Body of pancreas (tissue), 4 donors: ENCODE measurements at places on chromosomes 12 and 14.

DNA sequence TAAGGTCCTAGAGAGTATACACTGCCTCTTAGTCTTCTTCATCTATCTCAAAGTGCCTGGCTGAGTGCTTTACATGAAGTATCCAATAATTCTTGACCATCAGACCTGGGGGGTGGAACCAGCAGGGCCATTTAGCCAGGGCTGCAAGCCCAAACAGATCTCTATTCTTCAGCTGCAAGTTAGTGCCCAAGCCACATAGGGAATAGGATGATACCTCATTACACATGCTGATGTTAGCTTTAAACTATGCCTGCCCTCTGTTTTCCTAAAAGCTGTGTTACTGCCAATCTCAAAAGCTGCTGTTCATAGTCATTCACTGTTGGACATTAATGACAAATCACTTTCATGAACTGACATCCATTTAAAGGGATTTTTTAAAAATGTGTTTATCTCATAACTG is 16.7 kb upstream of the IFNG start:
- no peak for DNase-seq

DNA sequence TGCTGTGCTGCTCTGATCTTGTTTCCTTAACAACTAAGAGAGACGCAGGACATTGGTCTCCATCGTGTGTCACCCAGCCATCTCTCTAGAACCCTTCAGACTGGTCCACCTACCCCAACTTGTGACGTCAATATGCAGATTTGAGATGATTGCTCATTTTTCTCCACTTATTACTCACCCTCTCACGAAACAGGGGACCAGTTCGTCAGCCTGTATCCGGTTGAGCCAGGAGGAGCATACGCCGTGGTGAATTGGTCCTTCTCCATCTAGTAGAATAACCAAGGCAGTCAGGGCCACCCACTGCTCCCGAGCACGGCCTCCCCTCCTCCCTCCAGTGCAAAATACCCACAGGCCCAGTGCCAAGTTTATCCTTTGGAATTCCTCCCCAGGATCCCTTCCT is 36.2 kb upstream of the FBXO21 start:
- DNase-seq = no peak

DNA sequence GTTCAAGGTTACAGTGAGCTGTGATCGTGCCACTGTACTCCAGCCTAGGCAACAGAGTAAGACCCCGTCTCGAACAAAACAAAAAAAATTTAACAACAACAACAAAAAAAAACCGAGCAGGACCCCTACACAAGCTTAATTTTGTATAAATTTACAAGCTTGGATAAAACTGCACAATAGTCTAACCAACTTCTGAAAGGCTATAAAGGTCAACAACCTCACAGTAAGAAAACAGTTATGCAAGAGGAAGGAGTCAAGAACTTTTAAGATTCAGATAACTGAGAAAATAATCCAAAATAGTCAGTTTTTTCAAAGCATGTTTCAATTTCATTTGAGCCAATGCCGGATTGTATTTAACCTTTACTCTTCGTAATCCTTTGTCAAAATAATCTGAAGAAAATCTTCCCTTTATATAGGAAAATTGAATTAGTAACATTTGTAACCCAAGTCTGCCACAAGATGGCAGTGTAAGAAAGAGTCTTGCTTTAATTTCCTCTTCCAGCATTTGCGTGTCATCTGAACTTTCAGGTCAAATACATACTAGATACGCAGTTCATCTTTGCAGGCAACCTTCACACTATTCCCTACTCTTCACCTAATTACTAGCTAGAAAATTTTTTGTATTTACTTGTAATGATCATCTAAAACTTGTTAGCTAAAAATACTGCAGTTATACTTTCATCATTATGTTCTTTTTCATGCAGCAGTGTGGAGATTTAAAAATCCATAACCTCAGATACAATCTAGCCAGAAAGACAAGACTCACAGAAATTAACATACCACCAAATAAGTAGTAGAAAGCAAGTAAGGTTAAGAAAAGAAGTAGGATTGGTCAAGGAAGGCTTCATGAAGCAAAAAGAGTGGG is 5.8 kb downstream of the CCNB1IP1 start:
- no peak for DNase-seq

DNA sequence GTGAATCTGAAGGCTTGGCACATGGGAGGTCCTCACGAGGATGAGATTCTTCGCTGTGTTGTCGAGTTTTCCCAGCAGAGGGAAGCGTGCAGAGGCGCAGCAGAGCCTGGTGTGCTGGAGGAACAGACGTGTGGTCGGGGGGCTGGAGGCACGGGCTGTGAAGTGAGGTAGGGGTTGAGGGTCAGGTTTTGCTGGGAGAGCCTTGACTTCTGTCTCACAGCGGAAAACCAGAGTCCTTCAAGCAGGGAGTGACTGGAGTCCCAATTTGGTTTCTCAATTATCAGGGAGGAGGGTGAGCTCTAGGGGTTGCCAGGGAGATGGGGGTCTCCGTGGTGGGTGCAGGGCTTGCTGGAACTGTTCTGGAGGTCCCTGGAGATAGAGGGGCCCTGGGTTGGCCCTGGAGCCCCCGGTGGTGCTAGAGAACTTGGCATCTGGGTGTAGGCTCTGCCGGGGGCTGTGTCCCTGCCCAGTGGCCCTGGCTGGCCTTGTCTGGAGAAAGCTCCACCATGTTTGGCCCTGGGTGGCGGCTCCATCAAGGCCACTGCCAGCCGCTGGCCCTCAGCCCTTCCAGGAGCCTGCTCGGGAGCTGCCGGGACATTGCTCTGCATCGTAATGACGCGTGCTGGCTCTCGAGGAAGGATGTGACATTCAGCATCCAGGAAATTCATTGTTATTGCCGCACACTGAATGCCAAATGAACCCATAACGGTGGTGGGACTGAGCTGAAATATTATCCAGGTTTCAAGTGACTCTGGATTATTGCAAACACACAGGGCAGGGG is 215.7 kb downstream of the KIF26A start:
- peak; percentile 10 for DNase-seq

DNA sequence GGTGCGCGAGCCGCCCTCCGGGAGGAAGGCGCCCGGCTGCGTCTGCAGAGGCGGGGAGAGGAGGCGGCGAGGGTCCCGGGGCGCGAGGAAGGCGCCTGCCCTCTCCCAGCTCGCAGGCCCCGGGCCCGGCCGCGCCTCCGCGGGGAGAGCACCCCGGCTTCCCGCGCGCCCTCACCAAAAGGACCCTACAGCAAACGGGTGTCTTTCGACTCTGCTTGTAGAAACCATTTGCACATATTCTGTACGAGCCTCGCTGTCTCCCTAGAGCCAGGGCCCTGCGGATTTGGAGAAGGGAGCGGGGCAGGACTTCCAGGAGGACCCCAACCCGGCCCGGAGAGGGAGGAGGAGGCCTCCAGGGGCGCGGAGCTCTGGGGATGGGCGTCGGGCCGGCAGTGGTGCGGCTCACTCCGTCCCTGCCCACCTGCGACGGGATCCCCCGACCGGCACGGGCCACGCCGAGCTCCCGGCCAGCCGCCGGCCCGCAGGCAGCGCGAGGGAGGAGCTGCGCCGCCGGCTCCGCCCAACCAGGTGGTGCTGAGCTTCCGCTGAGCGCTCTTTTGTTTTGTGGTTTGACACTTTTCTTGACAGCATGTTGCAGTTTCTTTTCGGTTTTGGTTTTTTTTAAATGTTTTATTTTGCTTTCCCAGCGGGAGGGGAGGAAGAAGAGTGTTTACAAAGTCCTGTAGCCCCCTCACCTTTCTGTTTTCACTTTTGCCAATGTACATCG is 103.3 kb upstream of the FKBP4 start:
- no peak for DNase-seq

DNA sequence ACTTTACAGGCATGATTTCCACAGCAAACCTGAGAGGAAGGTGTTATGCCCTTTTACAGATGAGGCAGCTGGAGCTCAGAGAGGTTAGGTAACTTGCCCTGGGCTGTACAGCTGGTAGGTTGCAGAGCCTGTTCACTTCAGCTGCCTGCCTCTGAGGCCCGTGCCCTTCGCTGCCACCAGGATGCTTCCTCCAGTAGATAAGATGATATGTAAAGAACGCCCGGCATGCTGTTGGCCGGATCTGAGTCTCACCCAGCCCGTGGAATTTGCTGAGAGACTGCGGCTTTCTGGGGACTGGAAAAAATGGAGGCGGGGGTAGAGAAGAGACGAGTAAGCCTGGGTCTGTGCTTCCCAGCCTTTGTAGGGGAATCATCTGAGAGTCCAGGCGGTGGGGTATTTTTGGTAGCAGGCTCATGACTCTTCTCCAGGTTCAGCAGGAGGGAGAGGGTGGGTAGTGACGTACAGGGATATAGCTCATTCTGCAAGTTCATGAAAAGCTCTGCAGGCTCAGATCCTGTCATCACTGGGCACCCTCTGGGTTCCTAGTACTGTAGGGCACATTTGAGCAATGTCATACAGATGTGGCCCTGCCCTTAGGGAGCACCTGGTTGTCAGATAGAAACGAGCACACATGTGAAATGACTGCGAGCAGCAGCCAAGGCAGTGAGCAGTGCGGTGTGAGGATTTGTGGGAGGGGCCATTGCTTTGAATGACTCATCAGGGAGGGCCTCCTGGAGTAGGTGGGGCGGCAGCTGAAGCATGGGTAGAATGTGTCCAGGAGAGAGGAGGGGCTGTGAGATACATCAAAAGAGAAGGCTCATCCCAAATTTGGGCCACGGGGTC is 159.4 kb downstream of the TSPAN9 start:
- no peak for DNase-seq

- no peak for DNase-seq
Observed at GRCh38 chr14:29893989-29894388, 33.7 kb downstream of the PRKD1 start.

DNA sequence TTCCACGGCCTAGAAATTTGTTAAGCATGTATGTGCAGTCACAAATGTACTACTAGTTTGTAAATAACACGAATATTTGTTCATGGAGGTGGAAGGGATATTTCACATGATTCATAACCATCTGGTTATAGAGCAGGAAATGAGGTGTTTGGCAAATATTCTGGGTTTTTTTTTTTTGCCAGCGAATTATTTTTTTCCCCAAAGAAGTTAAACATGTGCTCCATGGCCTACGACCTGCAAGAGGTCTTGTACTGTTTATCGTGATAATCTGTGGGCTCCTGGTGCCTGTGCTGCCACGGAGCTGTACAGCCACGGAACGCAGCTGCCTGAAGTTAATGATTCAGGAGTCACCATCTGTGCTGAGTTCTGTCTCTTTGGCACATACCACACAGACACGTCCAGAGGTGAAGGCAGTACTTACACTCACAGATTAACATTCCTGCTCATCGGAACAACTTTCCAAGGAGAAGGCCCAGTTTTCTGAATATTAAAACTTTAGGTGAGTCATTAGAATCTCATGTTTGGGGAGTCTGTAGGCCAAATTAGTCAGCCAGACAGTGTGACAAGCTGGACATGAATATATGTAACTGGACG is 156.3 kb downstream of the TMX1 start:
- peak; percentile 37 for DNase-seq

DNA sequence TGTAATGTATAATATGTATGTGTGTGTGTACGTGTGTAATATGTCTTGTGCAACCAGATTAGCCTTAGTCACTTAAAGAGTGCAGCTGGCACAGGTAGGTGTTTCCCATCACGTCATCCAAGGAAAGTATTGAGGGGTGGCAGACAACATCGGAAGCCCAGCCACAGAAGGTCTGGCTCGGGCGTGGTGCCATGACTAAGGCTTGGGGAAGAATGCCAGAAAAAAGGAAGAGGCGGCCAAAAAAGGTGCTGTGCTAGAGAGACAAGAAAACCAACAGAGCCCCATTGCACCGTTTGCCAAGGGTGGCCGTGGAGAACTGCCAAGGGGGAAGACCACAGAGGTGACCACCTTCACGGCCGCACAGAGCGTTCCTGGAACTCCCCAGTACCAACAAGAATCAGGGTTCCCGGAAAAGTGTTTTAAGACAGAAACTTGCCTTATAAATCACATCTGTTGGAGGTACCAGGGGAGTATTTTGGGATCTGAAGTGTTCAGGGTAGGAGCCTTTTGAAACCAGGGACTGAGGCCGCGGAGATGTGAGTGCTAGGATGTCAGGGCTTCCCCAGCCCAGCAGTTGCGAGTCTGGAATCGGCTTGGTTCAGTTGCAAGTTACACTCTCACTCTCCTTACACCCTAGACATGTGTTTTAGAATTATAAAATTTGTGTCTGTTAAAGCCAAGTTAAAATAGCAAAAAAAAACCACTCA is 131.2 kb upstream of the DYRK2 start:
- peak; percentile 76 for DNase-seq

GRCh38 chr12:7892186-7892980 is 19.7 kb upstream of the SLC2A14 start:
- DNase-seq = no peak

GRCh38 chr12:130162267-130162666 is at the start of gene FZD10:
Gene FZD10 (plus strand): TSS chr12:130162464. CDS start chr12:130162943, 479 bp downstream.
- DNase-seq = peak; percentile 56

- DNase-seq = no peak
Observed at GRCh38 chr14:76473481-76474263, 97.7 kb downstream of the ESRRB start.

DNA sequence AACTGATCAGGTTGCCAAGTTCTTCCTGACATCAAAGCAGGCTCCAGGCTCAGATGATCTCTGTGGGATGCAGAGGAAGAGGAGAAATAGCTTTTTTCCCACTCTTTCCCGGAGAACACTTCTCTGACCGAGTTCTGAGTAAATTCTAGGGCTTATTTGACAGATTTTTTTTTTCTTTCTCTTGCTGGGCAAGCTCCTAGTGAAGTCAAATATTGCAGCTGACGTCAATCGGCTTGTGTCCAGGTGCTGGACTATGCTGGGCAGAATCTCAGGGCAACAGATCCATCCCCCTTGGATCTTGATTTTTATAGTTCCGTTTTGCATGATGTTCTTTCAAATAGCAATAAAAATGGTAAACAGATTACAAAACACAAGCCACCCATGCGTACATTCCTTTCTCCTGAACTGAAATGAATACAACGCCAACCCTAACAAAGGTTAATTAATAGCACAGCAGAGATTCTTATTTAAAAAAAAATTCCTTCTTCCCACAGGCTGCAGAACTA is 182.2 kb downstream of the NOVA1 start:
- DNase-seq = peak; percentile 28

DNA sequence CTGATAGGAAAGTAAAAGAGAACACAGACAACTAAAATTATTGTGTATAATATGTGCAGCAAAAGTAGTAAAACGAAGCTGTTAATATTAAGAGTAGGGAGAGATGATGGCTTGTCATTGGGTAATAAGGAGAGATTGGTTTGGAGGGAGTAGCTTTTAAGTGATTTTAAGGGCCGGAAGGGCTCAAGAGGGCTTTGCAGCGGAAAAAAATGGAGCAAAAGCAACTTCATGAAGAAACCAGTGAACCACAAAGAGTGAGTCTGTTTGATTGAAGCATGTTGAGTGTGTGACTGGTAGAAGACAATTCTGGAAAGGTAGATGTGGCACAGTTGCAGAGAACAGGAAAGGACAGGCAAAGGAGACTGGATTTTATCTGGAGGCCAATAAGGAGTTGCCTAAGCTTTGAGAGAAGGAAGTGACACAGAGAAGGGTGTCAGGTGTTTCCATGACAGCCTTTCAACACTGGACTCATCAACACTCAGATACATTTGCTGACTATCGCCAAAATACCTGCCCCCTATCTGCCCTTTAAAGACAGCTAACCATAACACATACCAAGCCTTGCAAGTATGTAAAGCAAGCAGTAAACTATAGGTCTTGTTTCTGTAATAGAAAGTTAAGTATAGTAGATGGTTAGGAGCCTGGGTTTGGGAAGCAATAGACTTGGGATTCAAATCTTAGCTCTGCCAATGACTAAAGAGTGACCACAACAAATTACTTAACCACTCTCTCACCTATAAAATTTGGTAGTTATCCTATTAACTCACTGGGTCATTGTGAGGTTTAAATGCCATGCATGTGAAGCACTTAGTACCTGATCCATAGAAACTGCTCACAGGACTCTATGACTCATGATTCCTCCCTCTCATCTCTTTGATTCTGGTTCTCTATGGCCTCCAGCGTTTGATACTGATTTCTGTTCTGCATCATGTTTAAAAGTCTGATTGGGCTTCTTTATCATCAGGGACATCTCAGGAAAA is 117.3 kb upstream of the LMNTD1 start:
- no peak for DNase-seq
